ENCODE measurements at places on chromosomes 4 and X. TPM values are rescaled to one million over a fixed set of nuclear protein-coding genes. Genes with fewer than 3 reads are reported as not detected.

DNA sequence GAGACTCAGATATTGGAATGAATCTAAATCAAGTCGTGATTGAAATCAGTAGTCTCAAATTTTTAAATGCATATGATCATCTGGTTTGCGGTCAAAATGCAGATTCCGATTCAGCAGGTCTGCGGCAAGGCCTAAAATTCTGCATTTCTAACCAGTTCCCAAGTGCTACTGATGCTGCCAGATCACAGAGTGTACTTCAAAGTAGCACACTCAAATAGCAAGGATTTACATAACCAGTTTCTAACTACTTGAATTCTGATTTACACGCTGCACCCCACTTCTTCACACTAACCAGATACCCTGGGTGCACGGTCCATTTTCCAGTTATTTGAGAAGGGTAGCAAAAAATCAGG, 752 bp downstream of the MBTPS2 start:
- H3K27ac ChIP-seq, result peak overlapping the region; percentile 95
- peak overlapping the region; percentile 90 for H3K4me3 ChIP-seq
- no peak for DNase-seq
- no peaks in the 10 kb centered on the region for H3K27me3 ChIP-seq

Gene MID2
- 9.4 TPM for total RNA-seq

Gene ADH1B
- not detected for total RNA-seq

Gene SPANXD
- total RNA-seq, result 0.82 TPM

Gene PRSS12
- 43.5 TPM for total RNA-seq

GRCh38 chrX:53738370-53738906, 51.9 kb upstream of the HUWE1 start:
- H3K4me3 ChIP-seq, result no peak overlapping the region
- H3K27ac ChIP-seq, result no peak overlapping the region
- H3K27me3 ChIP-seq, result peaks cover 3% of the 10 kb centered on the region
- no peaks in the 10 kb centered on the region for H3K4me1 ChIP-seq
- no peak for DNase-seq

DNA sequence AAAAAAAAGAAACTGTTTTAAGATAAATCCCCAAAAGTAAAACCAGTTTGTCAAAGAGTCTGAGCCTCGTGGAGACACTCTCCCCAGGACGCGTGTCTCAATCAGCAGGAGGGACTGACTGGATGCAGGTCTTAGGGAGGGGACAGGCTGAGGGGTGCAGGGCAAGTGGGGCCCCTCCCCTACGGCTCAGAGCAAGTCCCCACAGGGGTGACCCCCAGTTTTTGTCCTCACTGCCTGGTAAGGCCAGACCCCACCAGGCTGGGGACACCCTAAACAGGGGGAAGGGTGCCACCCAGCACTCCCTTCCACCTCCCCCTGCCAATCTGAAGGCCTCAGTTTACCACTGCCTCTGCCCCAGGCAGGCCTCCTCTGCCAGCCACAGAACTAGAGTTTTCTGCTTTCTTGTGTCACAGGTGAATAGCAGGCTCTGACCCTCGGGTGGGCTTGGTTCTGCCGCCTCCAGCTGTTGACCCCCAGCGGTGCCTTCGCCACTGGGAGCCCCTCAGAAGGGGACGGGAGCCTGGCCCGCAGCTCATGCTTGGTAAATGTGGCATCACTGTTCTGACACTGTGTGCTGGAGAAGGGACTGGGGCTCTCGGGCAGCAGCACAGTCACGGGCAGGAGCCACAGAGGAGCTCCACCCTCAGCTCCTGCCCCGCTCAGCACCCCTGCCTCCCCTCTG, 69.8 kb upstream of the MXD4 start:
- peaks cover 11% of the 10 kb centered on the region for H3K27me3 ChIP-seq
- H3K4me1 ChIP-seq, result peaks cover 9% of the 10 kb centered on the region
- no peaks in the 10 kb centered on the region for H3K36me3 ChIP-seq
- H3K4me3 ChIP-seq, result no peak overlapping the region

GRCh38 chr4:89245459-89245858, 62.1 kb downstream of the GPRIN3 start:
- H3K27me3 ChIP-seq, result no peaks in the 10 kb centered on the region
- DNase-seq, result no peak
- H3K36me3 ChIP-seq, result no peaks in the 10 kb centered on the region

DNA sequence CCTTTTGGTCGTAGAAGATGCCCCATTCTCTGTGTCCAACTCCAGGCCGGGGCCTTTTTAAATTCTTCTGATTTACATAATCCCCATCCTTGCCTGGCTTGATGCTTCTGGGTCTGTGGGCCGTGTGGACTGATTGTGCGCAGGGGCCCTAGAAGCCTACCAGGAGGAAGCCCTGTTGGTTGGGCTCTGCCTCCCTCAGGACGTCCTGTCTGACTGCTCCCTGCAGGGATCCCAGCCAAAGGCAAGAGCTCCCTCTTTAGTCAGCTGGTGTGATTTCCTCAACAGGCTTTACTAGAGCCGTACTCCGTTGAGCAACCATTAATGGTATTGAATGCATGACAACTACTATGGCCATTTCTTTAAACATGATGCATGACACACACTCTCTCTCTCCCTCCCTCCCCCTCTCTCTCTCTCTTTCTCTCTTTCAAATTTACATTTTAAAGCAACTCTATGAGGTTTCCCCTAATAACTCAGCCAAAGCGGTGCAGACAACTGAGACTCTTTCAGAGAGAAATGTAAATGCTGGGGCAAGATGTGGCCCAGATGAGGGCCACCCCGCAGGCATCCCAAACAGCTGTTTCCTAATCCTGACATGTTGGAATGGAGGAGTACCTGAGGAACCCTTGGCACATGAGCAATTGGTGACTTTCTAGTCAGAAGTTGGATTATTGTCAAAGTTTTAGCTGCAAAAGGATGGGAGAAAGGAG, 117.3 kb downstream of the DRD5 start:
- peaks cover 2% of the 10 kb centered on the region for H3K4me1 ChIP-seq
- no peaks in the 10 kb centered on the region for H3K36me3 ChIP-seq

Gene CD38
- total RNA-seq, result not detected

- peaks cover 17% of the 10 kb centered on the region for H3K27me3 ChIP-seq
- H3K4me3 ChIP-seq, result no peak overlapping the region
Observed at GRCh38 chr4:7297374-7297773, 105.0 kb downstream of the SORCS2 start.

Gene COL4A5
- total RNA-seq, result 389 TPM

Gene STOX2
- 104 TPM for total RNA-seq

Gene ODAM
- total RNA-seq, result 3.2 TPM

DNA sequence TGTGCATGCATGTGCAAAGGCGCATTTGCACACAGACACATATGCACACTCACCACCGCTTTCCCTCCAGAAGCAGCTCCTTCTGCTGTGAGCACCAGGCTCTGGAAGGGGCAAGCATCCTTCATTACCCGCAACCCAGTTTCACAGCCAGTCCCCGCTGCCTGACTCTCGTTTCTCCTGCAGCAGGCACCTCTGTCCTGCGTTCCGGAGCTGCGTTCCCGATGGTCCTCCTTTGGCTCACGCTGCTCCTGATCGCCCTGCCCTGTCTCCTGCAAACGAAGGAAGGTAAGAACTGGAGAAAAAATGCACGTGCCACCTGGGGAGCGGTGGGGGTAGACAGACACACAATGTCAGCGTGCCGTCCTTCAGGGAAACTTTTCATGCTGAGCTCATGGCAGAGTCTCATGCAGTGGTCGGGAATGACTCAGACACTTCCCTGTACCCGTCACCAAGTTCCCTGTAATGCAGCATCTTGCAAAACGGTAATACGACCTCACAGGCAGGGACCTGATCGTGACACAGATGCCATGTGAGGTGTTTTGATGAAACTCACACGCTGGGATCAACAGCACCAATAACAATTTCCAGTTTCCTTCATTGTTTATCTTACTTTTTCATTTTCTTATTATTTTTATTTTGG, 5.1 kb downstream of the IL3RA start:
- no peak overlapping the region for H3K27ac ChIP-seq
- H3K27me3 ChIP-seq, result no peaks in the 10 kb centered on the region
- H3K4me1 ChIP-seq, result no peaks in the 10 kb centered on the region
- DNase-seq, result no peak

GRCh38 chr4:100086766-100087431, 103.4 kb downstream of the DDIT4L start:
- H3K27me3 ChIP-seq, result no peaks in the 10 kb centered on the region
- H3K4me3 ChIP-seq, result no peak overlapping the region
- H3K27ac ChIP-seq, result no peak overlapping the region
- H3K4me1 ChIP-seq, result no peaks in the 10 kb centered on the region
- H3K36me3 ChIP-seq, result no peaks in the 10 kb centered on the region

DNA sequence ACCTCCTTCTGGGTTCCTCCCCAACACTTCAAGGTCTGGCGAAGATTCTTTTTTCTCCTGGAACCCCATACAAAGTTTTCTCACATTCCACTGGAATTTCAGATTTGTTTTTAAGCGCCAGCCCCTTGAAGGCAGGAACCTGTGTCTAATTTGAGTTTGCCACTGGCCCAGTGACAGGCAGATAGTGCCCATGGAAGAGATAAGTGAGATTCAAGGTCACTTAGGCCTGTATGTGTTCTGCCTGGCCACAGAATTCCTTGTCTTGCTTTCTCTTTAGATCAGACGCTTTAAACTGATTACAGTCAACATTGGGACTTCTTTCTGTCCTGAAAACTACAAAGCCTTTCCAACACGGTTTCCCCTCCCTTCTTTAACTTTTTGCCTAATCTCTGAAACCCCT, 11.2 kb downstream of the ATOH1 start:
- H3K27ac ChIP-seq, result no peak overlapping the region
- H3K27me3 ChIP-seq, result peaks cover 85% of the 10 kb centered on the region
- no peaks in the 10 kb centered on the region for H3K36me3 ChIP-seq
- DNase-seq, result no peak

Gene CENPVL2
- 0.49 TPM for total RNA-seq

Gene RAI2
- total RNA-seq, result 1.8 TPM

- no peaks in the 10 kb centered on the region for H3K27me3 ChIP-seq
- no peak for DNase-seq
- H3K4me1 ChIP-seq, result peaks cover 9% of the 10 kb centered on the region
- H3K4me3 ChIP-seq, result no peak overlapping the region
- no peak overlapping the region for H3K27ac ChIP-seq
- H3K36me3 ChIP-seq, result no peaks in the 10 kb centered on the region
Observed at GRCh38 chr4:115883847-115884246, 770.4 kb upstream of the NDST4 start.

DNA sequence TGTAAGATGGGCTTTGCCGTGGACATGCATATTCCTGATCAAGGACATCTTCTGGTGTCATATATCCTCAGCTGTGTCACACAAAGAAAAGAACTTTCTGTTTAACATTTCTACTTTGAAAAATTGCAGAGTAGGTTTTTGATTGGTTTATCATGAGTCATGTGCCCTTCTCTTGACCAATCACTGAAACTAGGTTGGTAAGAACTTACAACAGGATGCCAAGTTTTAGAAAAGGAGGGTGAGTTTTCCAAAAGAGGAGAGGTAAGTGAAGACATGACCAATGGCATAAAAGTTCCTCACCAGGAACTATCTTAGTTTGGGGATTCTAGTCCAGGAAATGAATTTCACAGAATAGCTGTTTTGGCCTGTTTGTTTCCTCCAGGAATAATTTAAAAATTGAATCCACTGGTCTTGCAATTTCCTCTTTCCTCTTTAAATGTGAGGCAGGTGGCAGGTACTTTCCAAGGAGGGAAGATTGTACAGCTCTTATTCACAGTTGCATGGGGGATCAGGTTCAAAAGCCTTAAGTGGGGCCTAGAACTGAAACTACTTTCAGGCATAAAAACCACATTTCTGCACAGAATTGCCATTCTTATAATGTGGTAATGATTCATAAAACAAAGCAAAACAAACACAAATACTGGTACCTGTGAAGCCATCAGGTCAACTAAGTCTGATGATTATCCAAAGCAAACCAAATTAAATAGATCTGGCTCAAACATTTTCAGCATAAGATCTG, 1114.5 kb upstream of the LCORL start:
- H3K4me1 ChIP-seq, result peaks cover 3% of the 10 kb centered on the region
- H3K36me3 ChIP-seq, result no peaks in the 10 kb centered on the region
- no peak overlapping the region for H3K27ac ChIP-seq
- no peak for DNase-seq

- no peak for DNase-seq
- H3K4me1 ChIP-seq, result peaks cover 18% of the 10 kb centered on the region
- peaks cover 98% of the 10 kb centered on the region for H3K27me3 ChIP-seq
- no peaks in the 10 kb centered on the region for H3K36me3 ChIP-seq
- H3K4me3 ChIP-seq, result peak overlapping the region; percentile 20
Observed at GRCh38 chr4:185020863-185021761, 2.8 kb downstream of the HELT start.

DNA sequence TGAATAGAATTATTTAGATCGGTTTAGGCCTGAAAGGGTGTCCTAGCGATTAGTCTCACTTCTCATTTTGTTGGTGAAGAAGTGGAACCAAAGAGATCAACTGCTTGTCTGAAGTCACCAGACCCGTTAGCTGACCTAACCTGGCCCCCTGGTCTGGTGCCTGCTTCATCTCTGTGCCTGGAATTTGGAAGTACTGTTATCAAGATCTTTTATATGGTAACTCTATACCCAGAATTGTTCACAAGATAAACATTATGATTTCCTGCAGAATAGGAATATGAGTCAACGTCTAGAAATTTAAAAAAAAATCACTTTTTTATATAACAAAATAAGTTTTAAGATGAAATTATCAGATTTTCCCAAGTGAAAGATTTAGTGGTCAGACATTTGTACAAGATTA, 37.2 kb downstream of the LRP2BP start:
- no peaks in the 10 kb centered on the region for H3K27me3 ChIP-seq
- no peak overlapping the region for H3K27ac ChIP-seq
- no peak overlapping the region for H3K4me3 ChIP-seq
- no peak for DNase-seq

Gene PDZD4
- 8.8 TPM for total RNA-seq

DNA sequence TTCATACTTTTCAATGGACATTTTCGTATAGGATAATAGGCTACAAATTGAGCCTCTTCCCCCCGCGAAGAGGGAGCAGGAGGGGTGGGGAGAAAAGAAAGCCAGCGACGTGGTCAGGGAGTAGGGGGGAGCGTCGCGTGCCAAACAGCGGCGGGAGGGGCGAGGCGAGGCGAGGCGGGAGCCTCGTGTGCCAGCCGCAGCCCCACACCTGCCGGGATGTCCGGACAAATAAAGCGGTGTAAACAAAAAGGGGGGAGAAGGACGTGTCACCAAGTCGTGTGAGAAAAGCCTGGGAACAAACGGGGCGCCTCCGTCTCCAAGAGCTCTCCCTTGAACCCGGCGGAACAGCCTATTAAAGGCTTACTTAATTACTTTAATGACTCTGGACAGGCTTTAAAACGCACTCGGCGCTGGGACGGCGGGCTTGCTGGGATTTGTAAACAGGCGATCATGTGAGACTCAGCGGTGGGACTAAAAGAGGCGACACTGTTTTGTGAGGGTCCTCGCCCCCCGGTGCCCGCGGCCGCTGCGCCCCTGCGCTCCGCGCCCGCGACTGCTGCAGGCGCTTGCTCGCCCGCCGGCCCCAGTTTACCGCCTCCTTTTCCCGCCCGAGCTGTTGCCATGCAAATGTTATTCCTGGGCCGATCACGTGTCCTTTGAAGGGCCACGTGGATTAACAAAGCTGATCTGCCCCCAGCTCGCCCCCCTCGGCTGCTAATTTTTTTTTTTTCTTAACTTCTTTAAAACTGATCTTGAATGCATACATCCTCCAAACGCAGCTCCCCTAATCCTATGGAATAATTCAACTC, at the start of gene HELT:
HELT (plus strand) TSS at position 527 of the 809 bp plus-strand sequence. CDS start 439 bp downstream, outside the sequence.
- no peak for DNase-seq
- peaks cover 18% of the 10 kb centered on the region for H3K4me1 ChIP-seq
- no peaks in the 10 kb centered on the region for H3K36me3 ChIP-seq
- peak within 1 kb of the TSS; percentile 16 for H3K4me3 ChIP-seq
